Panc1 (cell line): ENCODE measurements at places on chromosomes 4 and X.

DNA sequence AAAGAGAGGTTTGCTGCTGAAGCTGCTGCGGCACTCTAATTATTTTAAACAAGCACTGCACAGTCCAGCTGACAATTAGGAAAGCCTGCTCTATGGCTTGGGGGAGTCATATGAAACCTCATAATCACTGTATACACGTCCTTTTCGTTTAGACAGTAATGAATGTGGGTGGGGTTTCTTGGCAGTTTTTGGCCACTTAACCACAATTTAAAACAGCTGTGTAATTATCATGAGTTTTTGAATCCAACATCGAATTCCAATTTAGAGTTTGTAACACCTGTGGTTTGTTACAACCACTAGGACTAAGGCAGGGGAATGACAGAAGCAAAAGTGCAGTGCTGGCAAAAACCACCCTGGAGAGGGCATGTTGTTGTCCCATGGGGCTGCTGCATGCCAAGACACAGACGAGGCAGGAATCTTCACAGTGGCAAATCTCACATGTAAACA is 99.5 kb downstream of the CXXC4 start:
- no peak for DNase-seq

DNA sequence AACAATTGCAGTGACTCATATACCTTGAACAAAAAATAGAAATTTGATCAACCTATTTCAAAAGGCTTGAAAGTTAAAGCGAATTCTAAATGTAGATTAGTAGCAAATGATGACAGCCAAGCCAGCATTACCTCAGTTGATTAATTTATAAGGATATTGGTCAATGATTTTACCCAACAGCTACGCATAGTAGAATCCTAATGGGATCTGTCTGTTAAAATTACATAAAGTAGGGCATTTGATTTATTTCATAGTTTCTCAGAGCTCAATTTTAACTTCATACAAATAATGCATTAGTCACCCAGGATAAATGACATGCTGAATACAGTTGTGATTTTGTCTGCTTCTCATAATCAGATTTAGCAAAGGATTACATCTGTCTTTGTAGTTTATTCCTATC is 12.0 kb downstream of the AFF2 start:
- no peak for DNase-seq

GRCh38 chrX:1661048-1661921 is 46.4 kb downstream of the ASMT start:
- no peak for DNase-seq

GRCh38 chr4:159026329-159026728 is 76.5 kb upstream of the RAPGEF2 start:
- no peak for DNase-seq

GRCh38 chrX:30283456-30284200 is 25.6 kb downstream of the NR0B1 start:
- peak; percentile 60 for DNase-seq
